GM23338 (cell line): ENCODE measurements at places on chromosomes 16 and 17.

DNA sequence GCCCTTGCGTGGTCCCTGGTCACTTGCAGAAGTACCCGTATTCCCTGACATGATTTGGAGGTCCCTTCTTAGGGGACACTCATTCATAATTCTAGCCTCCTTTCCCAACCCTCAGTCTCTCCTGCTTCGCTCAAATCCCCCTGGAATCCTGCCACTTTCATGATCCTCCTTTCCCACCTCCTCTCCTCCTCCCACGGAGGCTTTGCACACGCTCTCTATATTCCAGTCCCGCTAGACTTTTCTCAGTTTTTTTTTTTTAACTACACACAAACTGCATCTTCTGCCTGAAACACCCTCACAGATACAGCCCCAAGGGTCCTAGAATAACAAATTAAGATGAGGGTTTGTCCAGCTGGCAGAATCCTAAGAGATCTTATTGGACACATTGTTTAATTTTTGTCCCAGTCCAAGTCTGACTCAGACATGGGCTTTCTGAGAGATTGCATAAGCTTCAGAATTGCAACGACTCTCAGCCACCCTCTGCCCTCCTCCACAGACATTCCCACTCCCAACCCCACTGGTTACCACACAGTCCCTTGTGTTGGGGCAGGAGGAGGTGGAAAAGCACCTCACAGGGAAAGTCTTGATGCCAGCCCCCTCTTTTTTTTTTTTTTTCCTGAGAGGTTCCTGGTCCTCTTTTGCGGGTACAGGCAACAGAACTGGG lies 739.5 kb upstream of the EEF2KMT start:
- no peak for DNase-seq

- DNase-seq: peak; percentile 66
Observed at GRCh38 chr16:12089492-12090150, 113.1 kb downstream of the SNX29 start.

- no peak for DNase-seq
Observed at GRCh38 chr16:86918637-86919036, 340.3 kb downstream of the FOXL1 start.

DNA sequence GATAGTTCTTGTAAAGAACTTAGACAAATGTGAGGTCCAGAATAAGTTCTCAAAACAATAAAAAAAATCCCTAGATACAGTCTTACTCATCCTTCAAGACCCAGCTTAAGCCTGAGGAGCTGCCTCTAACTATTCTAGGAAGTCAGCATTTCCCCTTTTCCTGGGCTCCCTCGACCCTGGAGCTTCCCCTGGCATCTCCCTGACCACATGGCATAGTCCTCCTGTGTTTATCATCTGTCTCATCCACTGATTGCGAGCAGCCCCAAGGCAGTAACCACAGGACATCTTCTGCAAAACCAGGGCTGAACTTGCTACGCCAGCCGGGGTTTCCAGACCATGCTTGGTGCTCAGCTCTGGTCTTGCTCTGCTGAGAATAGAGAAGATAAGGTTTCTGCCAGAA lies 36.7 kb upstream of the NLRP1 start:
- no peak for DNase-seq

DNA sequence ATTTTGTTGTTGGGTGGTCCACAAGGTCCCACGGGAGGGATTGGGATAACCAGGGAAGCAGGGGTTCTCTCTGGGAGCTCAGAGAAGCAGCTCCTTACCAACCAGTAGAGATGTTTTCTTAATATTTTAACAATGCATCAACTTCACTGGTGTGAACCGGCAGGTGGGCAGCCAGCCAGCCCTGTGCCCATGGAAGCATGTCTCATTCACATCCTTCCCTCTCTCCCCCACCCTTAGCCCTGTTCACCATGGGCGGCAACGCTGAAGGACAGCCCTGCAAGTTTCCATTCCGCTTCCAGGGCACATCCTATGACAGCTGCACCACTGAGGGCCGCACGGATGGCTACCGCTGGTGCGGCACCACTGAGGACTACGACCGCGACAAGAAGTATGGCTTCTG lies 9.3 kb downstream of the MMP2 start:
- DNase-seq: no peak

DNA sequence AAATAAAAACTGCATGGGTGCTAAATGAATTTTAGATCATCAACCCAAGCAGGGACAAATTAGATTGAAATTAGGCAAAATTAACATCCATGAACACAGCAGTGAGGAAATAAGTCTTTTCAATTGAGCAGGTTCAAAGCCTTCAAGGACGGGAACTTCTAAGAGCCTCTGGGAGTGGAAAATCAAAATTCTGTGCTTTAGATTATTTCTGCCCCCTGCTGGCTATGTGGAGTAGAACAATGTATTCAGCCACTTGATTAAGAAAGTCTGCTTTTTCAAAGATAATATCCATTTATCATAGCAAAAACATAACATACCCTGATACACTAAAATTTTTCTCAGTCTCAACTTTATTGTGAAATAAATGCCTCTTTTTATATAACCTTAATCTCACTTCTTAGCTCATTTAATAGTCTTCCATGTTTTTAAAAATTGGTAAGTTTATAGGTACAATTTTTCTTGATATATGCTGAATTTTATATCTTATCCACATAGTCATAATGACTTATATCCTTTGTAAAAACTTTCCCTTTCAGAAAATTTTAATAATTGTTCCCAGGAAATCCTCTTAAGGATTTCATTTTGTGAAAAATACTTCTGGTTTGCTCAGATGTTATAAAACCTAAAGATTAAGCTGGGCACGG lies 28.1 kb upstream of the NOL11 start:
- DNase-seq: peak; percentile 86

DNA sequence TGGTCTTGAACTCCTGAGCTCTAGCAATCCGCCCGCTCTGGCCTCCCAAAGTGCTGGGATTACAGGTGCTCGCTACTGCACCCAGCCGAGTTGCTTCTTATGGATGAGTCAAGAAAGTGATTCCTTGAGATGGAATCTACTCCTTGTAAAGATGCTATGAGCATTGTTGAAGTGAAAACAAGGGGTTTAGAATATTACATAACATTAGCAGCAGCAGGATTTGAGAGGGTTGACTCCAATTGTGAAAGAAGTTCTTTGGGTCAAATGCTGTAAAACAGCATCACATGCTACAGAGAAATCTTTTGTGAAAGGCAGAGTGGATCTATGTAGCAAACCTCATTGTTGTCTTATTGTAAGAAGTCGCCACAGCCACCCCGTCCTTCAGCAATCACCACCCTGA lies 72.7 kb downstream of the NT5M start:
- DNase-seq: no peak

GRCh38 chr16:50611332-50611934 lies 63.2 kb downstream of the NKD1 start:
- no peak for DNase-seq

GRCh38 chr17:27491713-27492190 lies 35.5 kb downstream of the KSR1 start:
- no peak for DNase-seq

- no peak for DNase-seq
Observed at GRCh38 chr16:120756-121155, 17.7 kb downstream of the NPRL3 start.

GRCh38 chr17:65438173-65438572 lies 123.3 kb downstream of the AXIN2 start:
- DNase-seq: no peak

DNA sequence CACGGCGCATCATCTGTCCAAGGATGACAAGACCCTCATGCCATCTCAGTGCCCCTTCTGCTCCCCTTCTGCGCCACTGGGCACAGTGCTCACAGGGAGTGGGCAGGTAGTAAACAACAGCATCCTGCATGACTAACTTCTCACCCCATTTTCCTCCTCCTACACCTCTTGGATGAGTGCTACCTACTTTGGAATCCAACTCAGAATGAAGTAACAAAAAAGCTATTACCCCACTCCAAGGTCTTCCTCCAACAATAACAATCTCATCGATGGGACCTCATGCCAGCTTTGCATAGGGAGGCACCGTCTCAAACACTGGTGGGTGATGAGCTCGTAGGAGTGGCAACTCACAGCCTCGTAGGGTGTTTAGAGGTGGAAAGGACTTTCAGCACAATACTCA lies 98.6 kb upstream of the RCVRN start:
- DNase-seq: no peak

- peak; percentile 76 for DNase-seq
Observed at GRCh38 chr16:1770328-1771187, 785 bp downstream of the NME3 start.

- no peak for DNase-seq
Observed at GRCh38 chr17:47850373-47850691, 631 bp downstream of the SP6 start.

DNA sequence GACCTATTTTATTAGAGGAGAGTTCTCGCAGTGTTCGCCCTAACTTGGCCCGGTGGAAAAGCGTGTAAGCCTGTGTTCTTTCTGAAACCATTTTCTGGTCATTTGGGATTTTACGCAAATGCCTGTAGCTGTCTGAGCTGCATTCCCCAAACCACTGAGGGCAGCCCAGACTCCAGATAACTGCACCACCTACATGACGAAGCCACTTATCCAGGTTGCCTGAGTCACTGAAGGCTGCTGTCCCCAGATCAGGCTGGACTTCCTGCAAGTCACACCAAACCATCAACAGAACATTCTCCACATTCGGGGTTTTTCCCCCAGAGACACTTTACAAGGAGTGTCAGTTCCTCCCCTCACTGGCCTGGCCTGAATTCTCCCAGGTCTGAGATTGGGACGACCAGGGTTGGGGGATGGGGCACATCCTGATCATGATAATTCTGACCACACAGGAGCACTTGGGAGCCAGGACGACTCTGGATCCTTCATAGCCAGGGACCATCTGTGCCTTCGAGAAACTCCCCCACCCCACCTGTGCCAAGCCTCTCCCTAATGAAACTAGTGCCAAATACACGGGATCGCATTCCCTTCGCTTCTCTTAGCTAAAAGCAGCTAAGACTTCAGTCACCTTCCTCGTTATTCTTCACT lies 2.3 kb downstream of the RPRML start:
- DNase-seq: peak; percentile 45

DNA sequence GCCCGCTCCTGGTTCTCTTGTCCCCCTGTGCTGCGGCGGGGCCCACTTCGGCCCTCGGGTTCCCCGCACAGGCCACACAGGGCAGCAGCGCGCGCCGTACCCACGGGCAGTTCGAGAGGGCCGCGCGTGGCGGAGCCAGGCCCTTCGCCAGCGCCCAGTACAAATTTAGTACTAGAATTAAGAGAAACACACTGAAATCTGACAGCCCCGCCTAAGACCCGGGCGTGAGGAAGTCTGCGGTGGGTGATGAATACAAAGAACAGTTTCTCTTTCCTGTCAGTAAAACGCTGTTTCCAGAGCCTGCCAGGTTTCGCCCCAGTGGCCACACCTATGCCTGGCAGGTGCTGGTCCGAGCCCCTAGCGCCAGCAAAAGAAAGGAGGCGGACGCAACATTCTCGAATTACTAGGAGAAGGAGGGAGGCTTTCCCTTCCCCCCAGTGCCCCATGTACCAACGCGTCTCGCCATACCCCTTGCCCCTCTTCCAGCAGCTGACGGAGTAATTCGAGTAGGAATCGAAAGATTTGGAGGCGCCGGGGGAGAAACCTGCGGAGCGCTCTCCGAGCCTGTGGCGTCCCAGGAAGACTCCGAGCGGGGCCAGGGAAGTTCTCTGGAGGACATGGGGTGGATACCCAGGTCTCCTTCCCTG lies 591 bp upstream of the SLFN5 start:
- DNase-seq: peak; percentile 95

- DNase-seq: no peak
Observed at GRCh38 chr17:17900615-17901520, 64.1 kb upstream of the SREBF1 start.

- no peak for DNase-seq
Observed at GRCh38 chr16:64403352-64403751, 718.5 kb downstream of the CDH11 start.

GRCh38 chr16:24800586-24800985 lies 45.2 kb upstream of the SLC5A11 start:
- peak; percentile 17 for DNase-seq

DNA sequence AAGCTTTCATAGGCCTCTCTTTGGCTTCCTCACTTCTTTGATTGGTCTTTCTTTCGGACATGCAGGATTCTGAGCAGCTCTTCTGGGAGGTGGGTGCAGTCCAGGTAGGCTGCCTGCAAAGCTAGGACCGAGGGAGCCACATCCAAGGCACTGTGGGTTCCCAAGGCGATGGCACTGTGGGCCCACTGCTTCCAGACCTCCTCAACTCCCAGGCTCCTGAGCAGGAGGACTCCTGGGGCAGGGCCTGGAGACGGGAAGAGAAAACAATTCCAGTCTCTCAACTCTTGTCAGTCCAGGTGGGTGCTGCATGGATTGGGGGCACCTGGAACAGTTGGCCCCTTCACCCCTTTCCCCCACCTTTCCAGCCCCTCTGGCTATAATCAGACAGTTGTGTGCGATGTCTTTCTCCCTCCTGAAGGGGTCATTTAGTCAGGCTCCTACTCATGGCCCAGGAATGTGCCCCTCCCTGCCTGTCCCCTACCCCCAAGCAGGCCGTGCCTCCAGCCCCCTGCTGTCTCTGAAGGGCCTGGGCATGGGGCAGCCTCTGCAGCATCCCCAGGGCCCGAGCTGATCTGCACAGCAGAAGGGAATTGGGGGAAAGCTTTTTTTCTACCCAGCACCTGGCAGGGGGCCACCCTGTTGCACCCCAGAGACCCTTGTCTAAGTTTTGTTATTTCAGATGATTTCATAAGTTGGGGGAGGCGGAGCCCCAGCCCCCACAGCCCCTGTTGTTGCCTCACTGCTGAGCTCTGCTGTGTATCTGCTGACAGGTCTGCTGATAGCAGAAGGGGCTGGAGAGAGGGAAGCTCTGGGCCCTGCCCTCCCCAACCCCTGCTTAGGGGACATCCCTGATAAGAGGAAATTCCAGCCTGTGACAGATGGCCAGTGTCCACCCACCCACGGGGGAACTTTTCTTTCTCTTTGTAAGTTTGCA lies 330.3 kb downstream of the SEC14L1 start:
- peak; percentile 75 for DNase-seq

GRCh38 chr16:70646260-70647241 lies at the start of gene IL34:
IL34 (plus strand) TSS chr16:70646559; CDS start chr16:70646948, 389 bp downstream.
- DNase-seq: no peak
